ENCODE measurements at places on chromosomes 6 and 20.
A peak's percentile ranks its signal among the peaks of the same experiment; 100 is the strongest.

DNA sequence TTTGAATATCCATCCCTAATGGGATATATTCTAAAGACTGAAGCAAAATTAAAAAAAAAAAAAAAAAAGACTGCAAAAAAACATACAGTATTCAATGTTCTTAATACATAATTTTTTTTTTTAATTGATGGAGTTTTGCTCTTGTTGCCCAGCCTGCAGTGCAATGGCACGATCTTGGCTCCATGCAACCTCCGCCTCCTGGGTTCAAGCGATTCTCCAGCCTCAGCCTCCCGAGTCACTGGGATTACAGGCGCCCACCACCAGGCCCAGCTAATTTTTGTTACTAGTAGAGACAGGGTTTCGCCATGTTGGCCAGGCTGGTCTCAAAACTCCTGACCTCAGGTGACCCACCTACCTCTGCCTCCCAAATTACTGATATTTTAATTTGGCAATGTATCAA lies 29.3 kb downstream of the RANBP9 start:
- no peak for DNase-seq

- DNase-seq: no peak
Observed at GRCh38 chr6:70166088-70166958, 136.6 kb downstream of the COL9A1 start.

DNA sequence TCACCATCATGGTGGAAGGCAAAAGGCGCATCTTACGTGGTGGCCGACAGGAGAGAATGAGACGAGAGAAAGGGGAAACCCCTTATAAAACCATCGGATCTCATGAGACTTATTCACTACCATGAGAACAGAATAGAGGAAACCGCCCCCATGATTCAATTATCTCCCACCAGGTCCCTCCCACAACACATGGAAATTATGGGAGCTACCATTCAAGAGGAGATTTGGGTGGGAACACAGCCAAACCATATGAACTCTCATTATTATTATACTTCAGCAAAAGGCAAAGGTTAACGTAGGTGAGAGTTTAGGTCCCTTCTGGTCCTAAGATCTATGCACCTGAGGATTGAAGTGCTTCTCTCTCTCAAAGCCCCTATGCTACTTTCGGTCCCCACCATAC lies 2.4 kb upstream of the PFDN4 start:
- DNase-seq: no peak

GRCh38 chr6:133835901-133836300 lies 53.0 kb upstream of the TCF21 start:
- DNase-seq: no peak

DNA sequence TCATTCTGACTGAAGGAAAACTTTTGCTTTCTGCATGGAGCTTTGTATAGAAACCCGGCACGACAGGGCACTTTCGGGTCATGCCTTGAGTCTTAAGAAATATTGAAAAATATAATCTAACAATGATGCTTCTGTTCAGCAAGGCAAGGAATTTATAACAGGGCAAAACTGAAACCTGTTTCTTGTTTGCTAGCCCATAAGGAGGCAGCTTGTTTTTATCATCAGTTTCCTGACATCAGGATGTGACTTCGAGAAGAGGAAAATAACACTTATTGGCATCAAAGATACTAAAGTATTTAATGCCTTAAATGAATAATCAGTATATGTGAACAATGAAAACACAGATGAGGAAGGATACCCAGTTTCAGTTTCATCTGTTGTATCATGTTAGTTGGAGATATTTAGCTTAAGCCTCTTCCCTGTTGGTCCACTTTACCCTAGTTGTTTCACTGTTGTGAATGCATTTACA lies 146.5 kb downstream of the CDKAL1 start:
- no peak for DNase-seq

- DNase-seq: no peak
Observed at GRCh38 chr6:118584911-118585310, 36.8 kb downstream of the PLN start.

- no peak for DNase-seq
Observed at GRCh38 chr6:165880686-165881085, 217.6 kb upstream of the PDE10A start.

DNA sequence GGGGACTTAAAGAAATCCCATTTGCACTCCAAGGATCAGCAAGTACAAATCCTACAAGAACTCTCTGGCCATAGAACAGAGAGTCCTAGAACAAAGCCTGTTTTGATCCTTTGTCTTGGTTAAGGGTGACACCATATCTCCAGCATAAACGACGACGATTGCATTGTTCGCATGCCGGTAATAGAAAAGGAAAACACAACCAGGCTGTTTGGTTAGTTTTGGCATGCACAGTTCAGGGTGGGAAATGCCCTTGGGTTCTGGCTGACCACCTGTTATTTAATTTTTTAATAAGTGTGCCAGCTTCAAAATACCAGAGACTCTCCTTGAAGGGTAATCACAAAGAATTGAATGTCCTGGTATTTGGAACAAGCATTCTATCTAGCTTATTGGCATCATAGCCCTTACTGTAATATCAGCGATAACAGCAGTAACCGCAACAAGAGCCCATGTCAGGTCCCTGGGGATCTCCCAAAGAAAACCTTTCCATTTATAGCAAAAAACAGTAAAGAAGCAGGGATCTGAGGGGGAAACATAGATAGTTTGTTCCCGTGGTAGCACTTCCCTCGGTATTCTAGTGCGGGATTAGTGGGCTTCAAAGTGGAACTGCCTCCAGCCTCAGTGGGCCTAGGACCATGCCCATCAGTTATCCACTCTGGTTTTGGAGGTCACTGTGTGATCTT lies 77.1 kb downstream of the TMEM170B start:
- no peak for DNase-seq

DNA sequence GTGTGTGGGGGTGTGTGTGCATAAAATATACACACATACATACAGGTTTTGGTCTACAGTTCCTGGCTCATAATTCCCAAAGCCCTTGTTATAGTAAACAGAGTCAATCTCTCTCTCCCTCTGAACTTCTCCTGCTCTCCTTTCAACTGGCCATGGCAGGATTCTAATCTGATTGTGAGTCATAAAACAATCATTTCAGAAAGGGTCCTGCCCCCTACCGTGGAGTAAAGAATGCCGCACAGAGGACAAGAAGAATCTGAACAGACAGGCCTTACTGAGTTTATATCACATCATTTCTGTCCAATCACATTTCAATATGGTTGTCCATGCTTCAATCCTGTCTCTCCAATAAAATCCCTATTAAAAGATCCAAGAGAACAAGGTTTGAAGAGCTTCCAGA lies 416.9 kb downstream of the FRK start:
- no peak for DNase-seq

DNA sequence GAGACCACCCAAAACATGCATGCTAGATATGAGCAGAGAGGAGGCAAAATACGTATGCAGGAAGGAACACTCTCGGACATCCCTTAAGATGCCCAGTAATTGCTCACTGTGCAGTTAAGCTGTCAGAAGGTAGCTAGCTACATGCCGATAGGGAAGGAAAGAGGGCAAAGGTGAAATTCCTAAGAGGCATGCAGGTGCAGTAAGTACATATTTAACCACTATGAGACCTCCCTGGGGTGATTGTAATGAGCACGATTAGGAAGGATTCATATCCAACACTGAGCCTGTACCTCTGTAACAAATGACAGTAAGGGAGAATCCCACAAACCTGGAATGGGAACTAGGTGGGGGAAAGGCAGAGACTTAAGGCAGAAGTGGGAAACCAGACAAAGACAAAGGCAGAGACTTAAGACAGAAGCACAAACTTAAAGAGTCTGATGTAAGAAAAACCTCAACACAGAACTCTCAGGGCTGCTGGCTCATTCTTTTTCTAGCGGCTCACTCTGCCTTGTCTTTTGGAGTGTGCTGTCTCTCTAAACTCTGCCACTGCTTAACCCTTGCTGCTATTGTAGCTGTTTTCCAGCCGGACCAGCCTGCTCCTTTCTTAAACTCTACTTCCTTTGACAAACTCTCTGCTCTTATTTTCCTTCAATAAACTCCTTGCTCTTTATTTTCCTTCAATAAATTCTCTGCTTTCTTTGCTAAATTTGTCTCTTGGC lies 148.1 kb downstream of the UBE3D start:
- no peak for DNase-seq

- DNase-seq: peak; percentile 50
Observed at GRCh38 chr6:73523434-73524123, 2.7 kb upstream of the EEF1A1 start.

GRCh38 chr20:2521369-2522305 lies 12.9 kb upstream of the ZNF343 start:
- no peak for DNase-seq

DNA sequence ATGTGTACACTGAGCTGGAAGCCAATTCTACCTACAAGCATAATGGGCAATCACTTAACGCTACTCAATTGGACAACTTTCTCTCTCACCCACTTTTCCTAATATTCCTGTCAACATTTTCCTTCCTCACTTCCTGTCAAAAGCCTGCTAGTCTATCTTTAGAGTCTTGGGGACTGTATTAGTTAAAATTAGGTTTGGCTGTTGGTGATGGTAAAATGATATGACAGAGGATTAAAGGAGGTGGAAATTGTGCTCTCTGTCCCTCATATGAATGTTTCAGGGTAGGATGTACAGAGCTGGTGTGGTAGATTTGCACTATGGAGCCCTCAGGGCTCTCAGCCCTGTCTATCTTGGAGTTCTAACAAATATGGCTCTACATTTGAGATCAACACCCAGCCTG lies 129.7 kb downstream of the CEP57L1 start:
- DNase-seq: no peak

DNA sequence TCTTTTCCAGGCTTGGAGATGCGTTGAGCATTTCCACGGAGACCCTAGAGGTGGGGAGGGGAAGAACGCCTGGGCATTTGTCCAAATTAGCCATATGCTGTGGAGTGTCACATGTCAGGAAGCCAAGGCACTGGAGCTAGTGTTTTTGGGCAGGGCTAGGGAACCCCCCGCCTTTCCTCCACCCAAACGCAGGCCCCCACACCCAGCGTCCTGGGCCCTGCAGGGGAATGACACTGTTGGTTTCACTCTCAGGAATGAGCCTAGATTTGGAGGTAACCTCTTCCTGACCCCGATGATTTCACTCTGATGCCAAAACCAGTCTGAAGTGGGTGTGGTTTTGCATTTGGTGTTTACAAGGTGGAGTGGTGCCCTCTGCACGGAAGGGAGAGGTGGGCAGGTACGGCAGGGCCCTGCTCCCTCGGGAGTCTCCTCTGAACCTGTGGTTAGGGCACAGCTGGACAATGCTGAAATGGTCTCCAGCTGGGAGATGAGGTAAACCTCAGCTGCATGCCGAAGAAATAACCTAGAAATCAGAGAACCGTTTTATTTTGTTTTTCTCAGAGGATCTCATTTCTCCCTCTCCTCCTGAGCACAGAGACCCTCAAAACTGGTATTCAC lies 29.5 kb downstream of the MTHFD1L start:
- DNase-seq: no peak

DNA sequence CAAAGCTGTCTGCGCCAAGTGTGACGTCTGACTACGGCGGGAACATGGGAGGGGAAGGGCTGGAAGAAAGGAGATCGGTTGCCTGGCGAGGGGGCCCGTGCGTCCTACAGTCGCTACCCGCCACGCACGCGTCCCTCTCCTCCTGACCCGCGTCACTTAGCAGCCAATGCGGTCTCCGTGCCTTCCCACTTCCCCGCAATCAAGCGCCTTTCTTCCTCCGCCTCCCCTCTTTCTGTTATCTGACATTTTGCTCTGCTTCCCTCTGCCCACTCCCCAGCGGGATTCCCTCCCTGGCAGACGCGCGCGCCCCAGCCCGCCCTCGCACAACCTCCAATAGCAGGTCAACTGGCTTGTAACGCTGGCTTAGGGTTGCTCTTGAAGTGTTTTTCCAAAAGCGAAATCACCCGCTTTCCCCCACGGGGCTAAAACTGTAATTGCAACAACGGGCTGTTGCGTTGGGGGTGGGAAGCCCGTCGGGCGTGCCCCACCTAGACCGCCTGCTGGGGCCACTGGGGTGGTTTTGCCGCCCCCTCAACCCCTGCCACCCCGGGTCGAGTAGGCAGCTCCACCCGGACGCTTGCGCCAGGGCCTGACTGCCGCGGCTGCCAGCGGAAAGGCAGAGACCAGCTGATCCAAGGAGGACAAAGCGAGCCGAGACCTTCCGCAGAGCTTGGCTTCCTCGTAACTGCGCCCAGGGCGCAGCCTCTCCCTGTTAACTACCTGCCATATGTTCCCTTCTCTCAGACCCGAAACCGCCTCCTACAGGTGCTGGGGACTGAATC lies 6.2 kb upstream of the SOX4 start:
- DNase-seq: no peak

GRCh38 chr6:32932132-32932868 lies 8.5 kb downstream of the HLA-DMB start:
- no peak for DNase-seq

DNA sequence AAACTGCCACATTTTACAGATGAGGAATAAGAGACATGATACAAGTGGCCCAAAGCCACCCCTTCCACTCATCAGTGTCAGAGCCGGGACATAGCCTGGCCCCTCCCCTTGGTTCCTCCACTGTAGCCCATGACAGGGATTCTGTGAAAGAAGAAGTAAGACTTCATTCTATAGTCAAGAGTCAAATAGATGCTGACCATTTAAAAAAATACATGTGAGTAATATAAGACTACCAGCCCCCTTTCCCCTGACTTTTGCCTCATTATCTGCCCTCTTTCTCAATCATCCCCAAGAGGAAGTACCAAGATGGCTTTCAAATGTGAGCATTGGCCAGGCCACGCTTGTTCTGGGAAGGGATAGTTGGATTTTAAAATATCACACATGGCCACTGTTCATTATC lies 57.8 kb upstream of the TAB2 start:
- DNase-seq: no peak

- no peak for DNase-seq
Observed at GRCh38 chr6:26159357-26160273, 72.4 kb downstream of the HFE start.

DNA sequence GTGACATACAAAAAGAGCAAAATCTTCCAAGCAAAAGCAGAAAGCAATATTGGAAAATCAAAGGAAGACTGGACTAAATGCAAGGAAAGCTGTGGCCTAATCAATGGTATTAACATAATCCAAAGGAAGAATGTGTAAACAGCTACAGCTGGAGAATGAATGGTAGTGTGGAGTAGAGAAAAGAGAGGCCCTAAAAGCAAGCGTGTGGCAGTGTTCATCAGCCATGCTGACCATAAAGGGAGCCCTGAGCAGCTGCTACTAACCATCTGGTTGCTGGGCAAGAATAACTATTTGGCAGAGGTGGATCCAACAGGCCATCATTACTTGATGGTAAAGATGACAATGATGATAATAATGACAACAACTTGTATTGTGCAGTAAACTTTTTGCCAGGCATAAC lies 148.5 kb upstream of the BEND6 start:
- no peak for DNase-seq

DNA sequence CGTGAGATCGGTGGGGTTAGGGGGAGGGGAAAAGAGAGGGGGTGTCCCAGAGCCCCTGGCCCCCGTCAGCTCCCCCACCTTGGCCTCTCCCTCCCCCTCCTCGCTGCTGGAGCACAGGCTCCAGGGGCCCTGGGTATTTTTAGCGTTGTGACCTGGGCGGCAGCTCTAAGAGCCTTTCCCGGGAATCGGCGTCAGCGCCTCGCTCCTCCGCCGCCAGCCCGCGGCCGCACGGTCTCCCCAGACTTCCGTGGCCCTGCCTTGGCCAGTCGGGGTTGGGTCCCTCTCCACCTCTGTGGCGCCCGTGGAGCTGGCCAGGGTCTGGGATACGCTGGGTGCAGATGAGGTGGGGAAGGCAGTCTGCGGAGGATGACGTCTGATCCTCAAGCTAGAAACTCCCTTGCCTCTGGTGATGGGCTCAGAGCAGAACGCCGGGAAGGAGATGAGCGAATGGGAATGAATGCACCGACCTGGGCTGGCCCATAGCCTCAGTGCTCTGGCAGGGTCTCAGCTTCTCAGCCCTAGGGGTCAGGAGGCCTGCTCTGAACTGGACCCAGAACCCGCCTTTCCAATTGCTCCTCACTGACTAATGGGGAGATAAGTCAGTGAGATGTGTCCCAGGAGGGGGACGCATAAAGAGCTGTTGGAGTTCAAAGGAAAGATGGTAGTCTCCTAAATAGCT lies 883 bp upstream of the DBNDD2 start:
- DNase-seq: no peak

All from stimulated activated CD8-positive, alpha-beta memory T cell treated with anti-CD3 and anti-CD28 coated beads, Interleukin-7, amount 100 ng/mL, for 1 hour (primary cell).